ENCODE measurements at places on chromosomes 4 and X.

DNA sequence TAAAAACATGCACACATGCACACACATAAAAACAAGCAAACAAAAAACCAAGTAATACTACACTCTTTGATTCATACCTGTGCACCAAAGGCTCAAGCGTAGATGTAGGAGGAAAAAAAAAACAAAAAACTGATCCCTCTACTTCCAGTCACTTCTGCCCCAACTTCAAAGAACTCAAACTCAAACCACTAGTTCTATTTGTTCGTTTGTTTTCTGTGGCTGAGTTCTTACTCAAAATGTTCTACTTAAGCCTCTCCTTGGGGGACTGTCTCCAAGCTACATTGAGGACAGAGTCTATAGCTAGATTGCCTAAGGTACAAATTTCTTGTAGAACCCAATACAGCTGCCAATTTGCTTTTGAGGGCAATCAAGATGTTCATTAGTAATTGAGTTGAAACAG lies 171.0 kb upstream of the ATOH1 start:
- no peak for DNase-seq

- no peak for DNase-seq
Observed at GRCh38 chrX:110415440-110416170, 57.0 kb downstream of the RTL9 start.

- DNase-seq, result no peak
Observed at GRCh38 chr4:124111411-124111810, 601.1 kb downstream of the ANKRD50 start.

- DNase-seq, result no peak
Observed at GRCh38 chr4:132284910-132285426, 864.1 kb upstream of the PCDH10 start.

DNA sequence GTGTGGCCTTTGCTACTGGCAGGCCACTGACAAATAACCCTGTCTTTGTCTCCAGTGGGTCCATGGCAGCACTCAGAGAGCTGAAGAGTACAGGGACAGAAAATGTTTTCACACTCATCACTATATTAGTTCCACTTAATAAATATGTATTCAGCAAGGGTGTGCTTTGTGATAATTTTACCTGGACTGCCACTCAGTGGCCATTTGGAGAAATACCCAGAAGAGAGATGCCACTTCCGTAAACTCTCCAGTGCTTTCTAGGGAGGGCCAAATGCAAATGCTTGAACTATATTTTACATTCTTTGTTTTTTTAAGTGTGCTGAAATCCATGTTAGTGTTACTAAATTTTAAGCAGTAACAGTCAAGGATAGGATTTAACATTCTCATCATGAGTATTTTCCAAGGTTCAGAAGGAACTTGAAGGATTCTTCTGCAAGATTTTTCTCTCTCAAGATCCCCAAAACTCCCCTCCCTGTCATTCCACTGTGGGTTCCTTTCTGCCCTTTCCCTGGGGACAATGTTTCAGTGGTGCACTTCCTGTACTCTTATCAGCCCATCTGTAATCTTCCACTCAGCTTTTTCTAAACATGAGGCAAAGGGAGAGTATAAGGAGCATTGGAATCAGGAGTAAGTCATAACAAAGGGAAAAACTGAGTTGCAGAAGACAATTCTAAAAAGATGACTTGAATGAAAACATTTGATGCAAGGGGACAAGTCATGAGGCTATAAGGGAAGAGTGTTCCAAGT lies 46.0 kb downstream of the TFDP3 start:
- peak; percentile 52 for DNase-seq
